NCI-H524 treated with DMSO at 0.1 percent for 48 hours (cell line): ENCODE measurements at places on chromosomes 2 and 18.

- no peak for DNase-seq
These were observed 88.7 kb upstream of the MAP4K3 start for GRCh38 chr2:39525636-39526412.

- no peak for DNase-seq
These were observed 138.4 kb downstream of the MBP start for GRCh38 chr18:76994086-76994654.

DNA sequence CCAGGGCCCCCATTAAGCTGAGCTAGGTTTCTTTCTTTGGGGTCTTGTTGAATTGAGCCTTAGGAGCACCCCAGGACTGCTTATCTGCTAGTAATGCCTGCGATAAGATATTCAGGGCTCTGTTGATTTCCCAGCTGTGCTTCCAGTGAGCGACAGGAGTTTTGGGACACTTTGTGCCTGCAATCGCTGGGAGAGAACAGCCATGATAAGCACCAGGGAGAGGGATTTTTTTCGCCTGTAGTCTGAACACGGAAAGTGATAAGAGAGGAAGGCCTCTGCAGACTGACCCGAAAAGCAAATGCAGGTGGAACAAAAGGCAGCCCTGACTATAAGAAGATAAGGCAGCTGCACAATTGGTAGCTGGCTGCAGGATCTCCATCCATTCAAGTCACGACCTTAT lies 244.3 kb downstream of the CNTNAP5 start:
- DNase-seq: no peak

- DNase-seq: no peak
These were observed 426.4 kb upstream of the ID2 start for GRCh38 chr2:8255448-8255800.

DNA sequence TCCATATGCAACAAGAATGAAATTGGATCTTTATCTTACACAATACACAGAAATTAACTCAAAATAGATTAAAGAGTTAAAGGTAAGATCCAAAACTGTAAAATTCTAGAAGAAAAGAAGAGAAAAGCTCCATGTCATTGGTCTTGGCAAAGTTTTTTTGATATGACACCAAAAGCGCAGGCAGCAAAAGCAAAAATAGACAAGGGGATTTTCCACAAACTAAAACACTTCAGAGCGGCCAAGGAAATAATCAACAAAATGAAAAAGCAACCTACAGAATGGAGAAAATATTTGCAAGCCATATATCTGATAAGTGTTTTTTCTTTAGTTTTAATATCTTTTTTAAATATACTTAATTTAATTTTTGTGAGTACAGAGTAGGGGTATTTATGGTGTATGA lies 112.8 kb upstream of the CAB39 start:
- no peak for DNase-seq

DNA sequence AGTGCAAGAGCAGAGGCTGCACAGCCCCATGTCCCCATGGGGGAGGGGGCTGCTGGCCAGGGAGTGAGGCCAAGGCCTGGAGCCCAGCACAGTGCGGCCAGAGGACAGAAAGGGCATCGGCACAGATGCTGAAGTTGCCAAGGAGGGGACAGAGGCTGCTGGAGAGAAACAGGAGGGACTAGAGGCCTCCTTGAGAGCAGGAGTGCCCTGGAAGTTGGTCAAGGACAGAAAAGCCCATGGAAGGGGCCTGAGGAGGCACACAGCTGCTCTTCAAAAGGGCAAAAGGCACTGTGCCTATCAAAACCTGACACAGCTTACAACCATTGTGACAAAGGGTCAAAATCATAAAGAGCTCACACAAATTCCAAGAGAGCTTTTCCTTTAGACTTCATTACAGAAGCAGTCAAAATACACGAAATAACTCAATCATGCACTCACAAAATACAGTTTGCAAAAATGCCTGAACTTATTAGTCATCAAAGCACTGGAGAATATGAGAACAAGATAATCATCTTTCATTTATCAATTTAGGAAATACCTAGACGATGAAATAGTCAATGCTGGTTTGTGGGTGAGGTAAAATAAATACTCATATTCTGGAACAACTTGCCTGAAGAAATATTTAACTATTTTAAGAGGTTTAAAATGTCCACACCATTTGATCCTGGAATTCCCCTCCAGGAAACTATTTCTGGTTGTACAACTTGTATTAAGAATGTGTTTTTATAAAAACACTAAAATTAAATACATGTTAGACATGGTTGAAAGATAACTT lies 79.6 kb downstream of the USP40 start:
- no peak for DNase-seq
